Esophagus (tissue), 2 donors: ENCODE measurements at places on chromosomes 4 and X. TPM values are rescaled to one million over a fixed set of nuclear protein-coding genes. Genes with fewer than 3 reads are reported as not detected.

The HAND2 gene
- polyA plus RNA-seq: 2.0 TPM

The RAI2 gene
- 7.0 TPM for polyA plus RNA-seq

The TBC1D25 gene
- 5.1 TPM for polyA plus RNA-seq

The RLIM gene
- polyA plus RNA-seq: 5.7 TPM

The PNCK gene
- 6.4 TPM for polyA plus RNA-seq

The PNMA3 gene
- 0.19 TPM for polyA plus RNA-seq

The WDFY3 gene
- polyA plus RNA-seq: 10.8 TPM

The CXCL11 gene
- polyA plus RNA-seq: not detected

The SH2D1A gene
- polyA plus RNA-seq: 0.18 TPM
